Bladder microvascular endothelial cell (primary cell): ENCODE measurements at places on chromosomes 6 and 20. TPM values are rescaled to one million over a fixed set of nuclear protein-coding genes. Genes with fewer than 3 reads are reported as not detected.

BTN1A1 gene
- not detected in 2 replicates for total RNA-seq

THBS2 gene
- 1.2 and 5.7 TPM in 2 replicates for total RNA-seq

SCUBE3 gene
- 0.65 and 3.0 TPM in 2 replicates for total RNA-seq

WFDC12 gene
- total RNA-seq = not detected in 2 replicates

SLC35D3 gene
- not detected in 2 replicates for total RNA-seq
